Diencephalon (tissue), 1 donor: ENCODE measurements at places on chromosomes 2 and 18. TPM values are rescaled to one million over a fixed set of nuclear protein-coding genes. Genes with fewer than 3 reads are reported as not detected.

Gene IL18RAP
- total RNA-seq: not detected

Gene TUBB8B
- total RNA-seq: 0.69 TPM

Gene PCARE
- 0.23 TPM for total RNA-seq

Gene GCKR
- total RNA-seq: 0.69 TPM

Gene SERPINB4
- total RNA-seq: not detected

Gene ZNF385B
- 4.6 TPM for total RNA-seq

Gene GLI2
- total RNA-seq: 1.2 TPM

Gene SATB2
- total RNA-seq: 20.8 TPM

Gene CAPN14
- 0.69 TPM for total RNA-seq

Gene CDKL4
- total RNA-seq: 13.4 TPM

Gene PAX3
- total RNA-seq: 0.69 TPM

Gene KCNG3
- total RNA-seq: 2.8 TPM

Gene NMUR1
- 1.2 TPM for total RNA-seq

Gene GALNT14
- total RNA-seq: 20.5 TPM

Gene ABCA12
- total RNA-seq: 0.23 TPM

Gene SOX11
- total RNA-seq: 246 TPM

Gene ZNF804A
- total RNA-seq: 16.8 TPM

Gene B3GNT7
- total RNA-seq: 9.0 TPM

Gene ARHGAP25
- 2.3 TPM for total RNA-seq

Gene CCDC68
- 4.4 TPM for total RNA-seq

Gene SULT1C4
- total RNA-seq: 15.5 TPM

Gene PGAP1
- total RNA-seq: 133 TPM
